GM04504 (cell line): ENCODE measurements at places on chromosomes 16 and 17.

GRCh38 chr17:42422412-42422957 lies 571 bp downstream of the CAVIN1 start:
- no peak for DNase-seq

- DNase-seq: no peak
Measured at GRCh38 chr16:66459878-66460277, 32.8 kb downstream of the BEAN1 start.

DNA sequence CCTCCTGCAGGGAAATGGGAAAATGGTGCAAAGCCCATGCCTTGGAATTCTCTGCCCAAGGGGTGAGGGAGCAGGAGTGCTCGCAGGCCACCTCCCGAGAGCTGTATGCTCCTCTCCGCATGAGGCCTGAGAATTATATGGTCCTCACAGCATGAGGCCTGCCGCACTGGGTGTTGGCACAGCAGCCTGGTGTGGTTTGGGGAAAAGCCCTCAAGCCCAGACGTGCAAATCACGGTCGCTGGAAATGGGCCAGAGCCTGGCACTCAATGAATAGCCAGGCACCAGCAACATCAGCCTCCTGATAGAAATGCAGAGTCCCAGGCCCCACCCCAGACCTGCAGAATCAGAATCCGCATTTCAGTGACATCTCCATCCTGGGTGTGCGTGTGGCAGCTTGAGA lies 156.4 kb upstream of the FOXF1 start:
- DNase-seq: no peak

DNA sequence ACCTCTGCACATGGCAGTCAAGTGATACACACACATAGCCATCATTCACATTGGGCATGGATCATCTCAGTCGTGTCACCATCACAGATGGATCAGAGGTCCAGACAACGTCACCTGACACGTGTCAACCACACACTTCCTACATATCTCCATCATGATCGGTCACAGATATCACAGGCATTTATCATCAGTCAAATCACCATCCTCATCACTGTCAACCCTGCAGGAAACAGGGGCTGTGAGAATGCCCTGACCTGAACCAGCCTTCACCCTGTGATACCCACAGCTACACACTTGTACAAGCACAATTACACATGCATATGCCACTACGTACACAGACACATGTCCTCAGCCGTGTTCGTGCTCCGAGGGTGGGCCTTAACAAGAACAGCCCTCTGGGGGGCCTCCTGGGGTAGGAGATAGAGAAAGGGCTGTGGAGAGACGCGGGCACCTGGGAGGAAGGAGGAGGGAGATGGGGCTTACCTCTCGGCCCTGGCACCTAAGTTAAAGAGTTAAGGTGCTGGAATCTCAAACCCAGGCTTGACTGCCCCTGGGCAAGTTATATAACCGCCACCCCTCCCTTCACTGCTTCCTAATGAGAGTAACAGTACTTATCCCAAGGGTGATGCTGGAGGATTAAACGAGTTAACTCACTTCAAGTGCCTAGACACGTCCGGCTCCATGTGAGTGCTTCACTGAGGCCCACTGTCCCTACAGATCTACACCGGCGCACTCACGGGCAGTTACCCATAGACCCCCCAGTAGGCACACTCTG lies 1.1 kb downstream of the SLC12A4 start:
- DNase-seq: no peak

GRCh38 chr16:1830213-1830612 lies 3.2 kb downstream of the FAHD1 start:
- DNase-seq: no peak

GRCh38 chr17:32960815-32961214 lies 30.8 kb upstream of the SPACA3 start:
- no peak for DNase-seq

DNA sequence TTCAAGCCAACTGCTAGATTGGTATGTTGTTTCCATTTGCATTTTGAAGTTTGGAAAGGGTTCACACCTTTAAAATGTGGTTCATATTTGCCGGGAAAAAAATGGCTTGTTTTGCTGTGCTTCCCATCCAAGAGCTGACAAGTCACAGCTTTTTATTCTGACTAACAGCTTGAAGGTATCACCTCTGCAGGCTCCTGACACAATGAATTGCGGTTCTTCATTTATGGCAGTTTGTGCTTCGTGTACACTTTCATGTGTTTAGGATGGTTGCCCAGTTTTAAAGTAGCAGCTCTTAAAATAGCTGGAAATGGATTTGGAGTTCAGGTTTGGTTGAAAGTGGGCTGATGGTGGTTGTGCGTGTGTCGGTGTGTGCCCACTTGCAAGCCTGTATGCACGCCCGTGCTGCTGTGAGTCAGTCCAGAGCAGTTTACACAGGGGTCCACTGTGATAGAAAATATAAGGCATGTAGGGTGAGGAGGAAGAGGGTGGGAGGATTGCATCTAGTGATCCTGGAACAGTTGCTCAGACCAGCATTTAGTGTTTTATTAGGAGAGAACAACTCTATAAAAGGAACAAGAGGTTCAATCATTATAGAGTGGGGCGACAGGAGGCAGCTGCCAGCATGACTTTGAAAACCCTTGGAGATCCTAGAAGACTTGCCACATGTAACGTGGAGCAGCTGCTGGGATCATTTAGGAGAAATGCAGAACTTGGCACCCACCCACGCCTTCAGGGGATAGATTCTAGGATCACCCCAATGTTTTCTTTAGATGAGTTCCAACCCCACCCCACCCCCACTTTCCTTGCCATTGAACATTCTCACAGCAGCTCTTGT lies 108.0 kb upstream of the TBX2 start:
- no peak for DNase-seq

- no peak for DNase-seq
Measured at GRCh38 chr17:30570596-30571265, 93.5 kb downstream of the GOSR1 start.

- no peak for DNase-seq
Measured at GRCh38 chr17:75476752-75477489, 20.5 kb downstream of the TMEM94 start.

DNA sequence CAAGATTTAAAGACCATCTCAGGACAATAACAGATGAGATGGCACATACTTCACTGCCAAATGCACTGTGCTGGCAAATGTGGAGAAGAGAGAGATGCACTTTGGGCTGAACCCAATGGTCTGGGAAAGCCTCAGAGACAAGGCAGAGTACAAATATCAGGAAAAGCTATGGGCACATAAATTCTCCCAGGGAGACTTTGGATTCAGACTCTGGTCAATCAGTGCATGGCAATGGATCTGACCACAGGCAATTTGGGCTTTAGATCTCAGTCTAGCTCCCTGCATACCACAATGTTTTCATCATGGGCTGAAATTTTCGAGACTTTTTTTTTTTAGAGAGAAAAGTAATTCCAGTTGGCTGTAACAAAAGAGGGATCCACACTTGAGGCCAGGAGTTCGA lies 20.0 kb upstream of the XPO6 start:
- no peak for DNase-seq
